DMS53 (cell line): ENCODE measurements at places on chromosomes 2 and 18.

DNA sequence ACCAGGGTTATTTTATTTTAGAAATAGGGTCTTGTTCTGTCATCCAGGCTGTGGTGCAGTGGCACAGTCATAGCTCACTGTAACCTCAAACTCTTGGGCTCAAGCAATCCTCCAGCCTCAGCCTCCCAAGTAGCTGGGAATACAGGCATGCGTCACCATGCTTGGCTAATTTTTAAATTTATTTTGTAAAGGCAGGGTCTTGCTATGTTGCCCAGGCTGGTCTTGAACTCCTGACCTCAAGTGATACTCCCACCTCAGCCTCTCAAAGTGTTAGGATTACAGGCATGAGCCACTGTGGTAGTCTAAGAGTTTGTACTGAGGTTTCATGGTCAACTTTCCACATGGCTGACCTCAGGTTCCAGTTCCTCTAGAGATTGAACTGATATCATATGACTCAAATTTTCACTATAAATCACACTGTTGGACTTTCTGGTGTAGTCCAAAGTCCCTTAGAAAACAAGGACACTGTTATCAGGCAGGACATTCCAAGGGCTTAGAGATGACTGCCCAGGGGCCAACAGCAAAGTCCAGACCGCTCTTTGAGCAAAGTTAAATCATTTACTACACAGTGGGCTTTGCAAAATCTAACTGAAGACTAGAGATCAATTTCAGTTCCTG is 82.0 kb upstream of the MEX3C start:
- no peak for DNase-seq

- peak; percentile 27 for DNase-seq
Observed at GRCh38 chr2:148674063-148675020, 29.8 kb downstream of the EPC2 start.

DNA sequence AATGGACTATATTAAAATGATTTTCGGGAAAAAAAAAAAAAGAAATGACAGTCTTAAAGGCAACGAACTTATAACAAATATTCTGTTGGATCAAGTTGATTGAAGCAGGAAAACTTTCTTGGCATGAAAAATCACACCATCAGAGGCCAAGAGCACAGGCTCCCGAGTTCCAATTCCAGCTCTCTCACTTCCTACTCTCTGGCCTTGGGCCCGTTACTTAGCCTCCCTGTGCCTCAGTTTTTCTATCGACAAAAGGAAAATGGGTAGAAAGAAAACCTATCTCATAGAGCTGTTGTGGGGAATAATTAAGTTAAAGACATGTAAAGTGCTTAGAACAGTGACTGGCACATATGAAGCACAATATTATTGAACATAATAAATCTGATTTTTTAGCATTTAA is 74.2 kb downstream of the HNRNPLL start:
- DNase-seq = no peak

DNA sequence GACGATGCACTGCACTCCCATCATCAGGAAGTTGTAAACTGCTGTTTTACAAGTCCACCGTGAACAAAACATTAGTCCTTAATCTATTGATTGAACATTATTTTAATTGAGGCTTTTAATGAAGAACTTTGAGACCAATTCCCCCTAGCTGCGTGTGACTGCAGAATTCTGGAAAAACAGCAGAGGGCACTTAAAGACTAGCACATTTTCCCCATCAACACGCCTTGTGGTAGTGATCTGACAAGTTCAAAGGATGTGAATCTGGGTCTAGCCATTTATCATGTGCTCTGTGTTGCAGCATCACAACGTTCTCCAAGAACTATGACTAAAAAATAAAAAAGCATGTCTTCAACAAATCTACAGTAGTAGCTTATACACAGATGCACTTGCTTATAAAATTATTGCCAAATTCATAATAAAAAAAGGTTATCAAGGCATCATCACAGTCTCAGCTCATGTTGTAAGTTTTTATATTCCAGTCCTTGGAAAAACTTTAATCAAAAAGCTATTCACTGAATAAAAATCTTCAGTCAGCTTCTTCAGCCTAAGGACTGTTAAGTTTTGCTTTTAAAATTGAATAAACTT is 35.8 kb downstream of the SKOR2 start:
- DNase-seq = peak; percentile 88

DNA sequence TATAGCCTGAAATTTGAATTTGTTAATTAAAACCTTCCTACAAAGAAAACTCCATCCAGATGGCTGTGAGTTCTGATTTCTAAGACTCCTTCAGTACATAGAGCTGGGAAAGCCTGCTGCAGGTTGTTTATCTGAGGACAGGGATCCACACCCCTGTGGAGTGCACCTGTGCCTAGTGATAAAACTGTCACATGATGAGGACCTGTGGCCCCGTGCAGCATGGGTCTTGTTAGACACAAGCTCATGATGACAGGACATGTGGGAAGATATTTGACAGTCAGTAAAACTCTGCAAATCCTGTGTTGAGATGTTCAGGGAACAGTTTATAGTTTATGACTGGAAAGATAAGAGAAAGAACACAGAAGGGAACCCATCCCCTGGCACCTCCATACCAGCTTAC is 133.2 kb upstream of the TMEM18 start:
- DNase-seq = no peak

GRCh38 chr18:24127735-24128134 is 11.1 kb upstream of the CABYR start:
- DNase-seq = no peak

DNA sequence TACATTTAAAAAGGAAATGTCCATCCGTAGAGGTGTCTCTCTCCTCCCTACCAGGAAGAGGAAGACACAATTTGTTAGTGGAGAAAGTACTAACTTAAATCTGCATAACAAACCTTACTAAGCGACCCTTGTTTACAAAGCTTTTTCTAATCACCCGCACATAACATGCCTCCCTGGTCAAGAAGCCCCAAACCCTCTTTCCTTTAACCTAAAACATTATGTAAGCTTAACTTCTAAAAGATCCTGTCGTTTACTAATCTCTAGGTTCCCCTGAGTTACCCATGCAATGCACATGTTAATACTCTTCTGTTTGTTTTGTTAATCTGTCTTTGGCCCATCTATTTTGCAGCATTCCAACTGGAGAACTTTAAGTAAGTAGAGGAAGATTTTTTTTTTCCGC is 630.3 kb upstream of the NRXN1 start:
- no peak for DNase-seq

- no peak for DNase-seq
Observed at GRCh38 chr2:5686068-5686467, 6.1 kb upstream of the SOX11 start.

GRCh38 chr2:47112665-47113435 is 42.3 kb downstream of the STPG4 start:
- DNase-seq = no peak

DNA sequence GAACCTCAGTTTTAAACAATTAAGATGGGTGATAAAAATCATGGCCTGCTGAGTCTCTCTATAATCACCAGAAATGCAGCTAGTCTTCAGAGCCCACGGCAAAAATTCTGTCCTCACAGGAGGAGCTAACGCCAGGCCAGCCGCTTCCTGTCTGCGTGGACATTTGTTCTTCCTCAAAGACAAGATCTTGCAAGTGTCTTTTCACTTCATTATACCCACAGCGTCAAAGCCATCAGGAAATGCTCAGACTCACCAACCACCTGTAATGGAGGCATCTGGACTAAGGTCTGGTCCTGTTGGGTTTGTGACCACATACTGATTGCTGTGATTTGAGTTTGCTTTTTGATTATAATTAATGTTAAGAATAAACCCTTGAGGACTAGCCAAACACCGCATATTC is 473.8 kb upstream of the MC4R start:
- no peak for DNase-seq

DNA sequence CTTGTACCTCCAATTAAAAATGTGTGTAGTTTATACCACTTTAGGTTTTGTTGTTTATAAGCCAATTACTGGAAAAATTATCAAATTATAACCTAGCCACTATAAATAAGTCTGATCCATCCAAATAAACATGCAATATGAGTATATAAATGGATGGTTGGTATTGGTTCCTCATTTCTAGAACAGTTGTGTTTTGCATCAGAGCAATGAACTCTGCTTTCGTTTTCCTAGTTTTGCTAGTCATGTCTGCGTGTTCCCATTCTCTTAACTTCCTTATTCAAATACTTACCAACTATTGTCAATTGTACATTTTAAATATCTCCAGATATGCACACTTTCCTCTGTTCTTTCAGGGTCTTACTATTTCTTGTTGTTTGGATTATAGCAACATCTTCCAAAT is 641.7 kb downstream of the NR4A2 start:
- no peak for DNase-seq

GRCh38 chr18:9613550-9614400 is 584 bp downstream of the PPP4R1 start:
- peak; percentile 88 for DNase-seq

- peak; percentile 92 for DNase-seq
Observed at GRCh38 chr2:234422273-234422732, 74.6 kb downstream of the ARL4C start.

- peak; percentile 88 for DNase-seq
Observed at GRCh38 chr2:96816836-96817702, 1.0 kb downstream of the CNNM3 start.

DNA sequence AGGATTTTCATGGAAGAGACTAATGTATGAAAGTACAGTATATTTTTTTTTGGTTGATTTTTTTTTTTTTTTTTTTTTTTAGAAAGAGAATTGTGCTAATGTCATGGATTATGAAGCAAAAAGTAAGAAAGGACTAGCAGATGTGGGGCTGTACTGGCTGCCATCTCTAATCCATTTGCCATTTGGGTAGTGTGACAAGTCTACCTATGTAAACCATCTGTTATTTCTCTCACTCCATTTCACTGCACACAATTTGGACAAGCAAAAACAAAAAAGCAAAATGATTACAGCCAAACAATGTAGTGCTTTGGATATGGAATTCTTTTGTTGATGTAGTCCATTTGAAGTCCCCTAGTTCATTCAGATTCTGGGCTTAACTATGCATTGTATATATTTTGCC is 1355.4 kb downstream of the LRP1B start:
- no peak for DNase-seq

DNA sequence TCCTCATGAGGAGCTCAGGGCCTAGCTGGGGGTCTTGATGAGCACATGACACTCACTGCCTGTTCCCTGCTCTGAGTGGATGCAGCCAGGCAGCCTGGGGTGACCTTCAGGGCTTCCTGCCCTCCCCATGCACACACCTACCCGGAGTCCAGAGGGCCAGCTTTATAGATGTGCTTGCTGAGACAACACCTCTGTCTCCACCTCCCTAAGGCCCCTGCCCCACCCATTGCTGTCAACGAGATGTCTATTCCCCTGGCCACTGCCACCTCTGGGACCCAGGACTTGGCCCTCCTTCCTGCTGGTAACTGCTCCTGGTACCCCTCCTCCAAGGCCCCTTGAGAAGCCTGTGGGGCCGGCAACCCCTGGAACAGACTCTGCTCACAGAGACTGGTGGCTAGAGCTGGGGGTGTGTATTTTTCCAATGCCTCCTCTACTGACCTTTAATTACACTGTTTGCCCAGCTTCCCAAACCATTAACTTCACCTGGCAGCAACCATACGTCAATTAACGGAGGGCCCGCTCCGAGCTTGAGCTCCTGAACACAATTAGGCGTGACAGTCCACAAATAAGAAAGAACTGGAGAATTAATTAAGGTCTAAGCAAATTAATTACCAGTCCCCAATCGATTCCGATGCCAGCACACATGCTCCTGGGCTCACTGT is 66.3 kb downstream of the EMX1 start:
- DNase-seq = no peak

- DNase-seq = no peak
Observed at GRCh38 chr2:203870941-203871340, 3.4 kb downstream of the CTLA4 start.

DNA sequence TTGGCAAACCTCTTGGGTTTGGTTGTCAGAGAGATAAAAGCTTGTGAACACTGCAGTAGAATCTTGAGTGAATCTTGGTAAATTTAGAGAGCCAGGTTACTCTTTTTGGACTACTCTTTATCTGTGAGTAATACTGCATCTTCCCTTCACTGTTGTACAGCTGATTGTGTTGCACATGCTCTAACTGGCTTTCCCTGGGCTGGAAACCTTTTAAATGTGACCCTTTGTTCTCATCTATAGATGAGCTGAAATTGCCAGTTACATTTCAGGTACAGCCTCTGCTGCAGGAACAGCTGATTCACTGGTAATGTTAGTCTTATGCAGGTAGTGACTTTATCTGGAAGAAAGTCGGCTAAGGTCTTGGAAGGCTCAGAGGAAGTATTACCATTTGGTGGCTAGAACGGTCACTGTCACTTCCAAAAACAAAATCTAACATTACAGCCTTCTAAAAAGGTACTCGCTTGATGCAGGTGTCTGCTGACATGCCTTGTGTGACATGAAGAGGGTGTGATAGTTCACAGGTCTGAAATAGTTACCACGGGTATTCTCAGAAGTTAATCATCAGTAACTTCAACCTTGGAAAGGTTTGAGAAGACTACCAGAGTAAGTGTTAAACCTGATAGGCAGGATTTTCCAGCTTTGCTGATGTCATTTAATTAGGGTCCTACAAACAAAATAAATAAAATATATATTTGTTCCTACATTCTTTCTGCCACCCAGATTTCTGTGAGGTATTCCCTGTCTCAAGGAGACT is 851.1 kb downstream of the SLC4A3 start:
- peak; percentile 9 for DNase-seq

DNA sequence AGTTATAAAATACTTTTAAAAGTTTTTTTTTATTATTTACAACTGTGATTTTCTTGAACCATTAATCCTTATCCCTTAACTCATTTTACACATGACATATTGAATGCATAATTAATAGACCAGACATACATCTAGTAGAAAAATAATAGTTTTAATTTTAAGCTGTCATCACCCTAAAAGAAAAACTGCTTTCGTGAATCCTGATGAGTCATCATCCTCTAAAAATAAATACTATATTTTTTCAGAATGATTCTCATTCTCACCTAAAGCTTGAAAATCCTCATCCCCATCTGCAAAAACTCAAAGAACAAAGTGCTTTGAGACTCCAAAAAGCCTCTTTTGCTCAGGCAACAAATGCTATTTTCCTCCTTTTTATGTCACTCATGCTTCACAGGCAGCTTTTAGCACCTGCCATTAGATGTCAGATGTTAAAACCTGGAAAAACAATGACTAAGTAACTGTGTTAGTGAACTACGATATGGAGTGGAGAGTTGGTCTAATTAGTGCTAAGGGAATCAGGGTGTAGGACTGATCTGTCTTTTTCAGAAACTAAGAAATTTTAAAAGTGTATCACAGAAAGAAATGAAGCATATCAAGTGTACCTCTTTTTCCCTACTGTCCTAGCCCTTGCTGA is 297.6 kb downstream of the TMX3 start:
- peak; percentile 74 for DNase-seq

DNA sequence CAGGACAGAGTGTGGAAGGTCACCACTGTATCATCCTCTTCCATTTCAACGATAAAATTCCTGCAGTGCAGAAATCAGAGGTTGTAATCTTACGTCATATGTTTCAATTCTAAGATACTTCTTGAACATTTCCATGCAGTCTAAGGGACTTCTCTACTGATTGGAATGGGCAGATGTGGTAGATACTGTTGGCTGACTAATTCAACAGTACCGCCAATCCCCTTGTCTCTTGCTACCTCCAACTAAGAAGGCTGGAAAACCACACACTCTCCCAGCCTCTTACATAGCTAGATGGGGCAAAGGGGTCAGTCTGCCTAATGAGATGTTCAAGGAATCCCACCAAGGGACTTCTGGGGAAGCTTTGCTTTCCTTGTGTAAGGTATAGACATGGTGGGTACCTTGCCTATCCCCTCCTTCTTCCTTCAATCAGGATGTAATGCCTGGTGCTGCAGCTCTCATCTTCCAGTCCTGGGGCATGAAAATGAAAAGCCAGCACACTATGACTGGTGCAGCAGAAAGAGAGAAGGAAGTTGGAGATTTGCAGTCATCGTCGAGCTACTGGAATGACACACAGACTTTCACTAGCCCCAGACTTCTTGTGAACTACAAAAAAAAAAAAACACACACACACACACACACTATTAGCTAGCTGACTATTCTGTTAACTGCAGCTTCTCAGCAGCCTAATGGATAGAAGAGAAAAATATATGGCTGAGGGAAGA is 84.1 kb downstream of the ALPK2 start:
- no peak for DNase-seq
